ENCODE measurements at places on chromosomes 16 and 17.

GRCh38 chr17:66814026-66814425 is 20.9 kb upstream of the CACNG5 start:
- DNase-seq = no peak

- no peak for DNase-seq
Observed at GRCh38 chr17:35390663-35391062, 17.2 kb upstream of the SLFN11 start.

GRCh38 chr16:54210452-54211125 is 76.0 kb downstream of the IRX3 start:
- no peak for DNase-seq

- no peak for DNase-seq
Observed at GRCh38 chr17:1813088-1813487, 16.6 kb downstream of the SMYD4 start.

- no peak for DNase-seq
Observed at GRCh38 chr16:85139881-85140339, 27.6 kb upstream of the CIBAR2 start.

DNA sequence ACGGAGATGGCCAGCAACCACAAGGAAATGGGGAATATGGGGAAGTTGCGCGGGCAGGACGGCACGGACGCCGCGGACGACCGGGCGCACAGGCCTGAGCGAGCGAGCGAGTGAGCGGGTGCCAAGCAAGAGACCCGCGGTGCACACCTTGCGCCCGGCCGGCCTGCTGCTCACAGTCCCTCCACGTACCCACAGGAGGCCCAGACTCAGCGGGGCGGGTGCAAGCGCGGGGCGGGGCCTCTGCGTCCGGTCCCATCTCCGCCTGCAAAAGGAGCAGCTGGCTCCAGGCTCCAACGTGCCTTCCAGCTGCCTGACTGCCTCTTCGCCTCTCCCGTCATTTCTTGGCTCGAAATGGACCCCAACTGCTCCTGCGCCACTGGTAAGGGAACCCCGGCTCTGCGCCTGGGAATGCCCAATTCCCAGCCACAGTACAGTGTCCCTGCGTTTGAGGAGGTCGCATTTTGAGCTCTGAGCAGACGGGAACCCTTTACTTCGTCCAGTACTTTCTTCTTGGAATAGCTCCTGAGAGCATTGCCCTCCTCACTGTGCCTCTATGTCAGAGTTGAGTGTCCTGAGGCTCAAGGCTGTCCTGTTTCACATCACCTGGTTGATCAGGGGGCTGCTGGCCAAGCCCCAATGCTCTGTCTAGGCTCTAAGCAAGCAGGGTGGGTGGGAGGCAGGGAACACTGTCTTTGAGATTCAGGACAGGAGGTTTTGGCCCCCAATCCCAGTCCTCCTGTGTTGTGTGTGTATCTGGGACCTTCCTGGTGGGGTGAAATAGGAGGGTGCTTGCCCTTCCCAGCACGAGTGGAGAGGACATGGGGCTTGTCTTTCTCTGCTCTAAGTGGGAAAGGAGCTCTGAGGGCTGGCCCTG is 8.1 kb upstream of the MT1E start:
- no peak for DNase-seq

Measured in DMS 273 treated with DMSO at 0.1 percent for 48 hours (cell line).